HT1080 (cell line): ENCODE measurements at places on chromosomes 1 and 21. TPM values are rescaled to one million over a fixed set of nuclear protein-coding genes. Genes with fewer than 3 reads are reported as not detected.

PIGK gene
- total RNA-seq, result 27.1 and 33.9 TPM in 2 replicates

KRTAP19-3 gene
- total RNA-seq, result not detected in 2 replicates

LENEP gene
- total RNA-seq, result 0.64 TPM in 1 of 2 replicates, not detected in the other

LHX4 gene
- 0.72 and 1.6 TPM in 2 replicates for total RNA-seq

ADCY10 gene
- not detected in 2 replicates for total RNA-seq

MYBPH gene
- total RNA-seq, result not detected in 2 replicates

FAM110D gene
- total RNA-seq, result 0.10 and 0.19 TPM in 2 replicates

A3GALT2 gene
- not detected in 2 replicates for total RNA-seq

CDK18 gene
- total RNA-seq, result 0.87 and 1.7 TPM in 2 replicates

SLC2A5 gene
- total RNA-seq, result not detected in 2 replicates

OLIG2 gene
- total RNA-seq, result not detected in 2 replicates

INKA2 gene
- 0.73 and 4.2 TPM in 2 replicates for total RNA-seq

ASTN1 gene
- total RNA-seq, result 0.16 and 0.33 TPM in 2 replicates

PCP4L1 gene
- total RNA-seq, result 0.10 and 0.27 TPM in 2 replicates

EVA1C gene
- not detected in 2 replicates for total RNA-seq

KCNJ9 gene
- not detected in 2 replicates for total RNA-seq

B3GALT2 gene
- not detected in 2 replicates for total RNA-seq

OR2AK2 gene
- not detected in 2 replicates for total RNA-seq

NES gene
- total RNA-seq, result 0.03 and 0.13 TPM in 2 replicates

TSPEAR gene
- not detected in 2 replicates for total RNA-seq

LCE1C gene
- not detected in 2 replicates for total RNA-seq

C1orf232 gene
- not detected in 2 replicates for total RNA-seq

CCDC17 gene
- 0.56 and 0.94 TPM in 2 replicates for total RNA-seq

UQCRH gene
- 681 and 1,071 TPM in 2 replicates for total RNA-seq

FNDC10 gene
- 0.20 and 0.66 TPM in 2 replicates for total RNA-seq

PTGER3 gene
- 0.07 TPM in 1 of 2 replicates, not detected in the other for total RNA-seq

TRIM67 gene
- not detected in 2 replicates for total RNA-seq
